ENCODE measurements at places on chromosomes 5 and 9. TPM values are rescaled to one million over a fixed set of nuclear protein-coding genes. Genes with fewer than 3 reads are reported as not detected.

DNA sequence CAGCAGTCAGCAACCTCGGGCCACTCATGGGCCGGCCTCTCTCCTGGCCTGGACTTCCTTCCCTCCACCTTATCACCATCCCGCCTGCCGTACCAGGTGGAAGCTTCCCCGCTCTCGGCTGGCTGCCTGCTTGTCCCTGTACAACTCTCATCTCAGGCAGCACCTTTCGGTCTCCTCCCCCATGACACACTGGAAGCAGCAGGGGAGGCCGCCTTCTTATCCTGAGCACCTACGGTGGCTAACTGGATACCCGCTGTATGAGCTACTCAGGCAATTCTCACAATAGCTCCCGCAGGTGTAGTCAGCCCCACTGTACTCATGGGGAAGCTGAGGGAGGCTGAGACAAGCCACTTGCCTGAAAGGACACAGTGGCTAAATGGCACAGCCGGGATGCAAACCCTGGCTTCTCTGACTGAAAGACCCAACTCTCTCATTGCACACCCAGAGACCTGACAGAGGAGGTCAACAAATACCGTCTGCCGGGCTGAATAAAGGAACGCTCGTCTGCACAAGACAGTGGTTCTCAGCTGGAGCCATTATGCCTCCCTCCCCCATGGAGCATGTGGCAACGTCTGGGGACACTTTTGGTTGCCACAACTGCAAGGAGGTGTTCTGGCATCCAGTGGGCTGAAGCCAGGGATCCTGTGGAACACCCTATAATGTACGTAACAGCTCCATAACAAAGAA, 9.6 kb downstream of the STK10 start:
- H3K27me3 ChIP-seq = no peaks in the 10 kb centered on the region
- H3K4me1 ChIP-seq = peaks cover 6% of the 10 kb centered on the region

DNA sequence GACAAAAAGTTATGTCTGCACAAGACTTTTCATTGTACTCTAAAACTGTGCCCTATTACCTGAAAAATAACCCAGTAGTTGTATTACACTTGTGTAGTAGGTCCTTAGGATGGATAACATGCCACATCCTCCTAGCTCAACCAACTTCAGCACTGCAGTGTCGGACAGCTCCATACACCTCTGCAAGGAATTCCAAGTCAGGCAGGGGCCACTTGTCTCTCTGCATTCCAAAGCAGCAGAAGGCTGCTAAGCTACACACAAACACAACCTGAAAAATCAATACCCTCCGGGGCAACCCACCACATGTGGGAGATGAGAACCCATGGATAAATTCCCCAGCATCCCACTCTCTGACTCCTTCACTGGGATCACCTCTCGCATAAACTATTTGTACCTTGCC, 50.2 kb downstream of the MED10 start:
- H3K4me3 ChIP-seq = no peak overlapping the region
- H3K27me3 ChIP-seq = peaks cover 2% of the 10 kb centered on the region
- no peaks in the 10 kb centered on the region for H3K36me3 ChIP-seq
- H3K4me1 ChIP-seq = no peaks in the 10 kb centered on the region

GRCh38 chr5:142181547-142182163, 73.1 kb downstream of the NDFIP1 start:
- peaks cover 4% of the 10 kb centered on the region for H3K4me1 ChIP-seq
- no peak overlapping the region for H3K27ac ChIP-seq

GRCh38 chr9:133162861-133163503, 732 bp downstream of the GBGT1 start:
- no peak for DNase-seq
- peak overlapping the region; percentile 76 for H3K4me3 ChIP-seq
- peaks cover 33% of the 10 kb centered on the region for H3K4me1 ChIP-seq
- no peak overlapping the region for H3K27ac ChIP-seq
- H3K27me3 ChIP-seq = no peaks in the 10 kb centered on the region

Gene ZDHHC11
- total RNA-seq = 2.3 TPM

Gene IQGAP2
- 17.4 TPM for total RNA-seq

DNA sequence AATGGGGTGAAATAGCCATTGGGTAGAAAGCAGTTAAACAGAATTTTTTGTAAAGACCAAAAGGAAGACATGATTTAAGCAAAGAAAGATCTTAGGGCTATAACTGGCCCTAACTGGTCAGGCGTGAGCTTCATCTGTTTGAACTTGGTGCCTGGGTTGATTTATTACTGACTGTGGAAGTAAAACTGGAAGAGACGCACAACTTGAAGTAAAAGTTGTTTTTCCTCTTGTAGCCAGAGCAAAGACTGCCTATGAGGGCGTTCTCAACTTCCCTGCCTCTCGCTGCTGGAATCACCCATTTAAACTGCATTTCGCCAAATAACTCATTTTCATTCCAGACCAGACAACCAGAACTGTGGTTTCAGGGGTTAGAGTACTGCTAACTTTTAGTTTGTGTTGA, 1.5 kb downstream of the THBS4 start:
- H3K27me3 ChIP-seq = peaks cover 32% of the 10 kb centered on the region
- DNase-seq = no peak
- peaks cover 4% of the 10 kb centered on the region for H3K4me1 ChIP-seq
- H3K4me3 ChIP-seq = no peak overlapping the region
- H3K36me3 ChIP-seq = no peaks in the 10 kb centered on the region
- no peak overlapping the region for H3K27ac ChIP-seq

Gene GNPDA1
- 40.2 TPM for total RNA-seq

Gene TAF1L
- total RNA-seq = 0.02 TPM

DNA sequence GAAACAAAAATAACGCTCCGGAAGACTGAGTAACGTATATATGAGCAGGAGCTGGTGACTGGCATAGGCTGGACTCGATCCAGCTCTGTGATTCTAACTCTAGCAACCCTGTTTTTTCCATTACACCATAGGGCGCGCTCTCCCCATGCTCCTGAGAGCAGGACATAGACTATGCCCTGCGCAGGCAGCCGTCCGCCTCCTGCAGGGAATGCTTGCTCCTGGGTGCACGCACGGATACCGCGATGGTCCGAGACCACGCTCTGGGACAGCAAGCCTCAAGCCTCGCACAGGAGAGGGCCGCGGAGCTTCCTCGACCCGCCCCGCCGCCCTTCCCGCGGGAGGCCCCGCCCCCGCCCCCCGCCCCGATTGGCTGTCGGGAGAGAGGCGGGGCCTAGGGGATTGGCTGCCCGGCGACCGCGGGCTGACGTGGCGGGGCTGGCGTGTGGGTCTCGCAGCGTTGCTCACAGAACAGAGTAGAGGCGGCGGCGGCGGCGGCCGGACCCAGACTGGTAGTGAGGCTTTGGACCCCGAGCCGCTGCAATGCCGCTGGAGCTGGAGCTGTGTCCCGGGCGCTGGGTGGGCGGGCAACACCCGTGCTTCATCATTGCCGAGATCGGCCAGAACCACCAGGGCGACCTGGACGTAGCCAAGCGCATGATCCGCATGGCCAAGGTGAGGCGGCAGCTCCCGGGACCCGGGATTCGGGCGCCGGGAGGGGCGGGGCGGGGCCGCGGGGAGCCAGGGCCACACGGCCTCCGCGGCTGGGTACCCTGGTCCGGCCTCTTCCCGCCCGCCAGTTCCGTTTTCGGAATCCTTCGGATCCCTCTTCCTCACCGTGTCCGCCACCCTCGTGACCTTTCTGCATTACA, at the start of gene NANS:
Gene NANS, plus strand, starts transcription at position 464 of the 869 bp plus-strand sequence. Its CDS starts 77 bp downstream, at position 541.
- peaks cover 45% of the 10 kb centered on the region for H3K36me3 ChIP-seq
- peaks cover 18% of the 10 kb centered on the region for H3K4me1 ChIP-seq
- peak within 1 kb of the TSS; percentile 83 for H3K4me3 ChIP-seq
- DNase-seq = peak; percentile 98
- no peaks in the 10 kb centered on the region for H3K27me3 ChIP-seq
- H3K27ac ChIP-seq = peak within 1 kb of the TSS; percentile 90

Gene CACNA1B
- 0.04 TPM for total RNA-seq

GRCh38 chr9:117936185-117937130, 232.3 kb downstream of the TLR4 start:
- no peaks in the 10 kb centered on the region for H3K27me3 ChIP-seq
- no peak for DNase-seq
- H3K36me3 ChIP-seq = no peaks in the 10 kb centered on the region
- no peak overlapping the region for H3K4me3 ChIP-seq

- no peaks in the 10 kb centered on the region for H3K36me3 ChIP-seq
- no peak for DNase-seq
- H3K4me3 ChIP-seq = no peak overlapping the region
- no peaks in the 10 kb centered on the region for H3K4me1 ChIP-seq
Observed at GRCh38 chr5:3417376-3417943, 178.2 kb upstream of the IRX1 start.

GRCh38 chr9:15096972-15097371, 186.7 kb upstream of the FREM1 start:
- no peaks in the 10 kb centered on the region for H3K27me3 ChIP-seq
- no peak overlapping the region for H3K4me3 ChIP-seq
- no peaks in the 10 kb centered on the region for H3K36me3 ChIP-seq
- H3K4me1 ChIP-seq = no peaks in the 10 kb centered on the region

- H3K27ac ChIP-seq = no peak overlapping the region
- H3K36me3 ChIP-seq = no peaks in the 10 kb centered on the region
- no peak overlapping the region for H3K4me3 ChIP-seq
- H3K27me3 ChIP-seq = no peaks in the 10 kb centered on the region
Observed at GRCh38 chr5:96909003-96909402, 26.9 kb upstream of the LNPEP start.

Gene PRDM9
- 0.47 TPM for total RNA-seq

Gene AJM1
- total RNA-seq = 3.2 TPM

- no peak overlapping the region for H3K4me3 ChIP-seq
- H3K27me3 ChIP-seq = no peaks in the 10 kb centered on the region
- no peak overlapping the region for H3K27ac ChIP-seq
- no peaks in the 10 kb centered on the region for H3K4me1 ChIP-seq
Observed at GRCh38 chr9:89047667-89048066, 56.4 kb downstream of the S1PR3 start.

DNA sequence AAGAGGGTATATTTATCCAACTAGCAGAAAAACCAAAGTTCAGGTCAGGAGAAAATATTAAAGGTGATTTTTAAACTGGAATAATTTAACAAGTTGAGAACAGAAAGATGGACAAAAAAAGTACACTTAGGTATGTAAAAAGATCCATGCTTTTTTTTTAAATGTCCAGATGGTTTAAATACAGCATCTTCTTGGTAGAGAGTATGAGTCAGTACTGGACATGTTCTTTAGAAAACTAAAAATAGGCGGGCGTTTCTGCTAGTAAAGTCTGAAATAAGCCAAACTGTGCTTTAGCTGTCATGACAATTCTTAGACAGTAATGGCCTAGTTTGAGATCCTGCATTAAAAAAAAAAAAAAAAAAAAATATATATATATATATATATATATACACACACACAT, 255.9 kb upstream of the ST8SIA4 start:
- H3K27me3 ChIP-seq = no peaks in the 10 kb centered on the region
- DNase-seq = no peak
- H3K27ac ChIP-seq = no peak overlapping the region
- no peaks in the 10 kb centered on the region for H3K36me3 ChIP-seq

GRCh38 chr9:129414377-129414992, 206.4 kb downstream of the C9orf50 start:
- H3K27me3 ChIP-seq = no peaks in the 10 kb centered on the region
- peaks cover 39% of the 10 kb centered on the region for H3K4me1 ChIP-seq
- no peaks in the 10 kb centered on the region for H3K36me3 ChIP-seq
- H3K27ac ChIP-seq = peak overlapping the region; percentile 99

All from K562 (cell line).